ENCODE measurements at places on chromosomes 11 and 22.

GRCh38 chr11:35260342-35260985 is 121.5 kb downstream of the CD44 start:
- no peak for DNase-seq

DNA sequence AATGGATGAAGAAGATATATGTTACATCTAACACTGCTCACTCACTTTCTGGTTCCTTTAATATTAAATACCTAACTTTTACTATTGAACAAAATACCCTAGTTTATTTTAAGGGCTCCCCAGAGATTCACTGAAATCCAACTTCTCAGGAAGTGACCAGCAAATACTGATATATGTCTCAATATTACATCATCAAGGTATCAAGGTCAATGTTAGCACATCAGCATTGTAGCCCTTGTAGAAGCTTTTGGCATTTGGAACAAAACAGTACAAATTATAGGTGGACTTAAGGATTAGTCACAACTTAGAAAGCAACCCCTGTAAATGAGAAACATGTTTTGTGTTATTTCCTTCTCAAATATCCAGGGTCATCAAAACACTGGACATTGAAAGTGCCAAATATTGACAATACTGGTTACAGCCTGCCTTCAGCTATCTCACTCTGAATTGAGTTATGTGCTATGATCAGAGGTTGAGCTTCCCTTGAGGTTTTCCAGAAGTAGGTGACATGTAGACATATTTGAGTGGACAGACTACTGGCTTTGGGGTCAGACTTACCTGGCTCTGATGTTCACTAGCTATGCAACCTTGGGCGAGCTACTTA is 1.9 kb upstream of the ATL3 start:
- no peak for DNase-seq

DNA sequence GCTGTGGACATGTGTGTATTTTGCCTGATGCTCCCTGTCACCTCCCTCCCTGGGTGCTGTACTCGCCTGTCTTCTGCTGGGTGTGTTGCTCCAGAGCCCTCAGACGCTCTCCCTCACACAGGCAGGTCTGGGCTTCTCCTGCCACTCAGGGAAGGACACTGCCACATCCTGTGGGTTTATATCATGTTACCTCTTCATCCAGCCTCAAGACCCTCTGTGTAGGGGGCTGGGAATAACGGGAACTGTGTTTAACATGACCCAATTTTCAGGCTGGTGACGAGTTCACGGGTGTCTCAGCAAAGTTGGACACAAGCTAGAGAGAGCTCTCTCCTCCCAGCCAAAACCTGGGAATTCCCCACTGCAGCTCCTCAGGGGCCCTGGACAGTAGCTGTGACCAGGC is 24.6 kb downstream of the MYBPC3 start:
- no peak for DNase-seq

DNA sequence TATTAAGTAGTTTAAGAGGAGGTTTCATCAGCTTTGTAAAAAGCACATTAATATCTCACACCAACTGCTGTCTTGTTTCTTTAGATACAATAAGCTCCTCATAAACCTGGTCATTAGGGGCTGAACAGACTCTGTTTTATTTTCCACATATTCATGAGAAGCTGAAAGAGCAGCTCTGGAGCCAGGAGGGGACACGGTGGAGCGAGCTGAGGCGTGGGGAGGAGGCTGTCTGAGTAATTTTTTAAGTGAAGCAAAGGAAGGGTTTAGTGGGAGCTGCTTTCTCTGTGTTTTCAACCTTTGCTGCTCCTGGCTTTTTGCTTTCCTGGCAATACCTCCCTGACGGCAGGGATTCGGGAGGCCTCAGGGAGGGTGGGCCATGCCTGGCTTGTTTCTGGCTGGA is 67.0 kb upstream of the EIF3D start:
- DNase-seq: no peak

DNA sequence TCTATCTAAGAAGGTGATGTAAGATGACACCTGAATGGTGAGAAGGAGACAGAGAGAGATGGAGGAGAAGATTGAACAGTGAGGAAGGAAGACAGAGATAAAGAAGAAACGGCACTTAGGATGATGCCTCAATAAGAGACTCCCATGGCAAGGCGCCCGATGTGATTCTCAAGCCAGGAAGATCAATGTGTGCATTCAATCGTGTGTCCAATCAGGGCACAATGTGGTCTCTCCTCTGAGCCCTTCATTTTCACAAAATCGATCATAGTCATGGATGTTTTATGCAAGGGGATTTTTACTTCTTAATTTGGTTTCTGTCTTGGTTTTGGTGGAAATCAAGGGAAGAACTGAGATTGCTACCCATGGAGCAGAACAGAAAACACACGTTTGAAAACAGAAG is 19.9 kb upstream of the TMPRSS13 start:
- DNase-seq: no peak

DNA sequence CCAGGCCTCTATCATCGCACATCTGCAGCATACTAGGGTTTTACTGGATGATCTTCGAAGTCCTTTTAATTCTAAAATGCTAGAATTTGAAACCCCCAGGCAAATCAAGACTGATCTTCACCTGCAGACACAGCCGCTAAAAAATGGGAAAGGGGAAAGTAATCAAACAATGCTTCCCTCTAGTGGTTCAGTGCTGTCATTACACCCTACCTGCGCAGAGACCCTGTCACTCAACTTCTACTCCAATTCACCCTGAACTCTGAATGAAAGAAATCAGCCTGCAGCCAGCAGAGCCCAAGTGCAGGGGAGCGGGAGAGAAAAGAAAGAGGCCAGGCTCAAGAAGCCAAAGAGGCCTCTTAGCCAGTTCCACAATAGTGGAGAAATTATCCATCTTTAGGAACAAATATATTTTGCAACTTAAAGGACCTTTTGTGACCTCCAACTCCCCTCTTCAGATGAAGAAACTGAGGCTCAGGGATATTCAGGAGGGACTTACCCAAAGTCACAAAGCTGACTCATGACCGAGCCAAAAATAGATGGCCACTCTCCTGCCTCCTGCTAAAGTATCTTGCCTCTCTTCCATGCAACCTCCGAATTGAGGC is 33.0 kb downstream of the SERGEF start:
- no peak for DNase-seq

GRCh38 chr11:81022057-81022456 is 1581.2 kb upstream of the TENM4 start:
- no peak for DNase-seq

- DNase-seq: no peak
Observed at GRCh38 chr22:40673017-40673416, 6.3 kb upstream of the MCHR1 start.

- DNase-seq: no peak
Observed at GRCh38 chr11:103024086-103024485, 67.9 kb downstream of the DCUN1D5 start.

GRCh38 chr22:39169797-39170466 is 17.5 kb upstream of the CBX7 start:
- no peak for DNase-seq

DNA sequence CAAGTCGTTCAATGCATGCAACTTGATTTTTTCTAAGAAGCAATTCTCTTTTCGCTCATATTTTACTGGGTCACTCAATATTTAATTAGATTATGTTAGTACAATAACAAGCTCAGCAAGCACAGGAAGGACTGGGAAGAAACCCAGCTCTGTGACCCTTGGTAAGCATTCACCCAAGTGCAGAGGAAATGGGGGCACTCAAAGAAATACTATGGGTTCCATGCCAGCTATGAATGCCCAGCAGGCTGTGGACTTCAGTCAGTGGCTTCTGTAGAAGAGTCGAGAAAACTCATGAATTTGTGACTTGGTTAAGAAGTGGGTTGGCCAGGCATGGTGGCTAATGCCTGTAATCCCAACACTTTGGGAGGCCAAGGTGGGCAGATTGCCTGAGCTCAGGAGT is 123.6 kb downstream of the GALNT18 start:
- DNase-seq: no peak

GRCh38 chr22:22092974-22093373 is 110.4 kb upstream of the TOP3B start:
- DNase-seq: no peak

DNA sequence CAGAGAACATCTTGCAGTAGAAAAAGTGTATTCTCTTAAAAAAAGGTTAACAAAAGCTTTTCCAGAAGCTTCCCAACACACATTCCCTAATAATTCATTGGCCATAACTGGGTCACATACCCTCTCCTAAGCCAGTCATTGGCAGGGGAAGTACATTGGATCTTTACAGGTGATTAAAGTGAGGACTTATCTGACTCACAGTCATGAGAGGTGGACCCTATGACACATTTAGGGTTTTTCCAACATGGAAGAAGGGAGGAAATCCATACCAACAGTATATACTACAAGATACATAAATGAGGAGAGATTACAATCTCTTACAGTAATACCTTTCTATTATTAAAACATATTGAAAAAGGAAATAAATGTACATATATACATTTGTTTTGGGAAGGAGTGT is 72.2 kb downstream of the CCDC73 start:
- no peak for DNase-seq

GRCh38 chr22:21451545-21452520 is 15.4 kb upstream of the TMEM191C start:
- DNase-seq: no peak

- no peak for DNase-seq
Observed at GRCh38 chr22:20130319-20130718, 1.3 kb upstream of the ZDHHC8 start.

DNA sequence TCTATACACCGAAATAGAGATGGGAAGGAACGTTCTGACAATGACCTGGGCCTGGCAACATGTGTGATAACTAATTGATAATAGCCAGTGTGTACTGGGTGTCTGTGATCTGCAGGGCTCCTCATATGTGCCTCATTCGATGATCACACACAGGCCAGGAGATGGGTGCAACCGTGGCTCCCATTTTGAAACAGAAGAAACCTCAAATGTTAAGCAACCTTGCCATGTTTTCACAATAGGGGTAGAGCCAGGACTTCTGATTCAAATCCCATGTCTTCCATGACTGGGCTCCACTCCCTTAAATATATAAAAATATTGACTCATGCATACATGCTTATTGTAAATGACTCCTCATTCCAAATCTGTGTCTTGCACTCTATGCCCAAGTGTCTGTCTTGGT is 11.1 kb downstream of the APOL3 start:
- no peak for DNase-seq
